ENCODE measurements at places on chromosomes 16 and 17.

- no peak for DNase-seq
Observed at GRCh38 chr17:33803199-33803685, 451.8 kb upstream of the CCL2 start.

DNA sequence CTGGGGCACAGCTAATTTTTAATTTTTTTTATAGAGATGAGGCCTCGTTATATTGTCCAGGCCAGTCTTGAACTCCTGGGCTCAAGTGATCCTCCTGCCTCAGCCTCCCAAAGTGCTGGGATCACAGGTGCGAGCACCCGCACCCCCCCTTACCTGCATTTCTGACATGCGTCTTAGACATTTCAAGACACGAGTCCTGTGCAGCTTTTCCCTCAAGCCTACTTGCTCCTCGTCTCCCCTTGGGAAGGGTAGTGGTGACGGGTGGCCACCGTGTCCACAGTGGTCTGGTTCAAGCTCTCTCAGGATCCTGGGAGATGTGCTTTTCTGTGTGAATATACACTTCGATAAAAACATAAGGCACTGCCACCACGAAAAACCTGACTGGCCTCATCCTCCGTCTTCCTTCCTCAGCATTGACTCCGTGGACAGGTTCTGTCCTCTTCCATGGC is 9.6 kb downstream of the CANT1 start:
- DNase-seq: no peak

DNA sequence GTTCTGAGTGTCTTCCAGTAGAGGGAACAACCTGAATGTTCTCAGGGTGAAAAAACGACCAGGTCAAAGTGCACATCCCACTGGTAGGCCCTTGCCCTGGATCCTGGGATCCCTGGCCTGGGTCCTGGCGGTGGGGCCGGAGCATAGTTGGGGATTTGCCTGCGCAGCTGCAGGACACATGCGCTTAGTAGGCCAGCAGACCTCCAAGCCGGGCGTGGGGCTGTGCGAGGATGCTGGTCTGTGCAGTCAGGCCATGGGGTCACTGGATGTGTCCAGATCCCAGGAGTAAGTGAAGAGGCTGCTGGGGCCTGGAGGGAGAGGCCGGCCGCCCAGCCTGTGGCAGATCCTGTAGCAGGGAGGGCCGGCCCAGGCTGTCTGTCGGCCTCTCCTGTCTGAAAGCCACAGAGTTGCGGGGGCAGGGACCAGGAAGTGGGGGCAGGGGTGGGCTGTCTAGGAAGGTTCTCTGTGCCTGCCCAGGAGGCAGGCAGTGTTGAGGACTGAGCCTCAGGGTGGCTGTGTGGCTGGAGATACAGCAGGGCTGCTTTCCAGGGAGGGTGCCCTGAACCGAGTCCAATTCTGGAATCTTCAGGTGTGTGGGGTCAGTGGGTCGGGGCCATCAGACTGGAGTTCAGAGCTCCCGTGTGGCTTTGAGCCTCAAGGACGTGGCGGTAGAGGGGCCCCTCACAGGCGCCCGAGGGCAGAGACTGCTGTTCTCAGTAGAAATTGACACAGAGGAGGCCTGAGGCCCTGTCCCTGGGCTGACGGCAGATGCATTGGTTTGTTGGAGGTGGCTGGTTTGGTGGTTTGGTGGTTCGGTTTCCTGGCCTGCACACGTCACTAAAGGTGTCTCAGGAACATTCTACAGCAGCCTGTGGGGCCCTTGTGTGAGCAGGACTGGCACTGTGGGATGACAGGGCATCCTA is 17.2 kb upstream of the NUDT16L1 start:
- DNase-seq: no peak

DNA sequence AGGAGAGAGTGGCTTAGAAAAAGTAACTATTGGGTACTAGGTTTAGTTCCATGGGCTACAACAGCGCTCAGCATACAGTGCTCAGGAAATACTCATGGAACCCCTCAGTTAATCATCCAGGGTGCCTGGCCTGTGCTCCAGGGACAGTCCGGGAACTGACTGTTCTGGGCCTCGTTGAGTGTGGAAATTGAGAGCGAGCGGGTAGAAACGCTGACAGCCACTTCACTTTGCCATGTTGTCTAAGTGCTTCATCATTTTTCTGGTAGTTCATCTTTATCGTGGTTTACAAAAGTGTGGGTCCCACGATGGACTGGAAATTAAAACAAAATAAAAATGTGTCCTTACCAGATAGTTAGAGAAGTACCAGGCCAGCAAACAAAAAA is 31.6 kb upstream of the DNAH17 start:
- DNase-seq: no peak

- DNase-seq: no peak
Observed at GRCh38 chr17:68792042-68792685, 163.0 kb downstream of the ABCA8 start.

- DNase-seq: no peak
Observed at GRCh38 chr16:79393127-79393526, 207.4 kb downstream of the MAF start.

DNA sequence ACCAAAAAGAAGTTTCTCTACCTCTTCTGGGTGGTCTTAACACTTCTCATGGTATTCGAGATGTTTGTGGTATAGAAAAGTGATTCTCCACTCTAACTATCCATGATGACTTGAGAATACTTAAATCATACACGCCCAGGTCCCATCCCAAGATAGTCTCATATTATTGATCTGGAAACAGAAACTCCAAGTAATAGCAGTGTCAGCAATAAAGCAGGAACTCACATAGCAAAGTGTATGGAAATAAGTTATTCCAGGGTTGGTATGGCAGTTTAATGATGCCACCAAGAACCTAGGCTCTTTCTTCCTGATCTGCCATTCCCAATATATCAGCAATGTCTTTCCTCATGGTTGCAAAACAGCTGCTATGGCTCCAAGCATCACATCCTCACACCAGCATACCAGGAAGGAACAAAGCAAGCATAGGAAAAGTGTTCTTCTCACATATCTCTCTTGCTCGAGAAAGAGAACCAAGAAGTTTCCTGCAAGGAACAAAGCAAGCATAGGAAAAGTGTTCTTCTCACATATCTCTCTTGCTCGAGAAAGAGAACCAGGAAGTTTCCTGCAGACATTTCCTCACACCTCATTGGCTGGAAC is 23.6 kb upstream of the TOX3 start:
- no peak for DNase-seq

DNA sequence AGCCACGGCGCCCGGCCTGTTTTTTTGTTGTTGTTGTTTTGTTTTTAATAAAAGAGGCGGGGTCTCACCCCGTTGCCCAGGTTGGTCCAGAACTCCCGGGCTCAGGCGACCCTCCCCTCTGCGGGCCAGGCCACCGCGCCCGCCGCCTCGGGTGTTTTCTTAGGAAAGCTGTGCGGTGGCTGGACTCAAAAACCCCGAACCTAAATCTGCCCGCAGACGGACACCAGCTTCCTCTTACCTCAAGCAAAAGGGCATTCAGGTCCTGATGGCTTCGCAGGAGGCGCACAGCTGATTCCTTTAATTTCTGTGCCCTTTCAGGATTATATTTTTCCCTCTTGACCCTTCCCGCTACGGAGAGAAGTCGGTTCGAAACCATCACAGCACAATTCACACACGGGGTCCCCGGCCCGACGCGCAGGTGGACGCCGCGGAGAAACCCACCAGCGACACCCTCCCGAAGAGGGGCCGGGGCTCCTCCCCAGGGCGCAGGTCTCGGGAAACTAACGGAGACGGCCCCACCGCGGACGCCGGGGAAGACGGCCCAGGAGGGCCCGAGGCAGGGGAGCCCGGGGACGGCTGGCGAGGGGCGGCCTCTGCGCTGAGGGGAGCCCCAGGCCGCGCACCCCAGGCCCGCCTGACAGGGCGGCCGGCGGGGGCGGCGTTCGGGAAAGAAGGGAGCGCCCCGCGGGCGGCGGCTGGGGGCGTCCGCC is 653 bp downstream of the FANCA start:
- no peak for DNase-seq

- no peak for DNase-seq
Observed at GRCh38 chr17:49858796-49859195, 10.9 kb upstream of the TAC4 start.

DNA sequence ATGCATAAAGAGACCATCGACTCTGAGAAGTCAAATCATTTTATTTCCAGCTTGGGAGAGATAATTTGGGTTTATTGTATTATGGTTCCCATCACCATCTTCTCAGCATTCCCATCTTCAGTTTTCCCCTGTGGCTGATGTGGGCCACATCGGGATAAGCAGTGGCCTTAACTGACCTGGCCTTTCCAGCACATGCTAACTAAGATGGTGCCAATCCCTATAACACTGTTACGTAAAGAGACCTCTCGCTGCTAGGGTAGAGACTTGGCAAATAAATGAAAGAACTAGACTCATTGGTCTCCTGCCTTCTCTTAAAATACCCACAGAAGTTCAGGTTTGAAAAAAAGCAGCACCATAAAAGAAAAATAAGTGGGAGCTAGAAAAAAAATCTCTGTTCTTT is 49.4 kb downstream of the VPS35L start:
- no peak for DNase-seq

DNA sequence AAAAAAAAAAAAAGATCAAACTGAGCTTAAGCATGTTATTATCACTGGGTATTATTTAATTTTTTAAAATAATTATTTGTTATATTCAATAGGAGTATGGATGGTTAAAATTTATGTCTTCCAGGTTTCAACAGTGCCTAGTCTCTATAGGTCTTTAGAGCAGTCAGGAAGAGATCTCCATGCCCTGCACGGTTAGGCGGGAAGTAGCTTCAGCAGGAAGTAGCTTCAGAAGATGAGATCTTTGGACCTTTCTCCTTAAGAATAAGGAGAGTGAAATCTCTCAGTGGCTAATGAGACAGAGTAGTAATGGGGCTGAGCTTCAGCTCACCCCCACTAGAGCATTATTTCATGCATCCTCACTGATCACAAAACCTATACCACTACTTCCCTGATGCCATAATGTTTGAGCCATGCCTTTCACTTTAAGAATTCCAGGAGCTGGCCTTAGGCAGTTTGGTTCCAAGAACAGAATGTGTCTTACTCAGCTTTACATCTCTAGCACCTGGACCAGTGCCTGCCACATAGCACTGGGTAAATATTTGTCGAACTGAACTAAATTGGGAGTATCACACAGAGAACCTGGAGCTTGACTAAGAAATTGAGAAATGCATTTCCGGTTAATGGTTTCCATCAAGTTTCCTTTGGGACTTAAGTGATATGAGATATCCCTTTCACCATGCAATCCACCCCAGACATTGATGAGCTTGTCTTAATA is 43.5 kb downstream of the SCPEP1 start:
- no peak for DNase-seq

DNA sequence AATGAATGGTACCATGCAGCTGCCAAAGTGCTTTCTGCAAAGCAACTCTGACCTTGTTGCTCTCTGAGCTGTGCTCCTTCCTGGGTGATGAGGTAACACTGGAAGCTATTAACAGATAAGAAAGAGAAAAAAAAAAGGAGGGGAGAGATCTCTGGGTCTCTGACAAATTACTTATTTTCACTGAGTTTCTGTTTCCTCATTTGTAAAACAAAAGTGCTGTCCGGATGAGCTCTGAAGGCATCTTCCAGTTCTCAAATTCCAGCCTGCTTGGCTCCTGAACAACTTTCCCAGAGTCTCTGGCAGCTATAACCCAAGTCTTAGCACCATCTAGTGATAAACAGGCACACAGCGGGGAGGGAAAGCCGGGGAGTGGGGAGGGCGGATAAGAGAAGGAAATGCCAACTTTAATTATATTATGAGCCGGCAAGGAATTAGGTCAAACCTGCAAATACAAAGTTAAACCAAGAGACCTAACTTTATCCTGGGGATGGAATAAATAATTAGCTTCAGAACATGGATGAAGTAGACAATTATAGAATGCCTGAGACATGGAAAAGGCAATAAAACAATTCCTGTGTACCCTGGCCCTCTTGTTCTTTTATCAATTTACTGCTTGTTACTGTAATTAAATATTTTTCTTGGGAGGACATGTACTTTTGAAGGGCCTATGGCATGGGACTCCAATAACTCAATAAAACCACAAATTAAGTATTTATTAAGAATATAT is 61.3 kb upstream of the KIFC3 start:
- no peak for DNase-seq

- no peak for DNase-seq
Observed at GRCh38 chr17:52536489-52536888, 378.0 kb upstream of the CA10 start.

GRCh38 chr17:62705156-62705777 is 77.8 kb downstream of the MRC2 start:
- no peak for DNase-seq

- DNase-seq: no peak
Observed at GRCh38 chr16:78577630-78578029, 478.2 kb downstream of the WWOX start.

- no peak for DNase-seq
Observed at GRCh38 chr16:66294507-66294906, 72.0 kb upstream of the CDH5 start.

DNA sequence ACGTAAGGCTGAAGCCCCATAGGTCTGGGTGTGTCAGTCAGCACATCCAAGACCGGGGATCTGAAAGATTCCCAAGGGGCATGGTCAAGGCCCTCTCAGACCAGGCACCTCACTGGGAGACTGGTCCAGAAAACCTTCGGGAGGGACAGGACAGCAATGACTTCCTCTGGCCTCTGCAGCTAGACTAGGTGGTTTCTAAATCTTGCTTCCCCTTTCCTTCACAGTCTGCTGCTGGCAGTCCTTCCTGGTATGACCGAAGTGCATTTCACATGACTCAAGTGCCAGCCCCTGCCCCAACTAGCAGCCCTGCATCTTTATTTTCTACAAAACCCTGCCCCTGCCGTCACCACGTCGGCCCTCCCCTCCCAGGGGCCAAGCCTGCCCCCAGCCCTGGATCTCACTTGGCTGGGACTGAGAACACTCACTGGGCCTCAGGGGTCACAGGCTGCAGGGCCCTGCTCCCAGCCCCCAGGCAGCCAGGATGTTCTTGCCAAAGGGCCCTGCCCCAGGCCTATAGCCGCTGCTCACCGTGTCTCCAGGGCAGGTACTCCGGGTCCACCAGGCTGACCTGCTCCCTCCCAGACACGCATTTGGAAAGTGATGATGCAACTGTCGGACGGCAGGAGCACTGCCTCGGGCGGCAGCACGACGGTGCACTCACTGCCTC is 18.3 kb downstream of the POLR3K start:
- no peak for DNase-seq

DNA sequence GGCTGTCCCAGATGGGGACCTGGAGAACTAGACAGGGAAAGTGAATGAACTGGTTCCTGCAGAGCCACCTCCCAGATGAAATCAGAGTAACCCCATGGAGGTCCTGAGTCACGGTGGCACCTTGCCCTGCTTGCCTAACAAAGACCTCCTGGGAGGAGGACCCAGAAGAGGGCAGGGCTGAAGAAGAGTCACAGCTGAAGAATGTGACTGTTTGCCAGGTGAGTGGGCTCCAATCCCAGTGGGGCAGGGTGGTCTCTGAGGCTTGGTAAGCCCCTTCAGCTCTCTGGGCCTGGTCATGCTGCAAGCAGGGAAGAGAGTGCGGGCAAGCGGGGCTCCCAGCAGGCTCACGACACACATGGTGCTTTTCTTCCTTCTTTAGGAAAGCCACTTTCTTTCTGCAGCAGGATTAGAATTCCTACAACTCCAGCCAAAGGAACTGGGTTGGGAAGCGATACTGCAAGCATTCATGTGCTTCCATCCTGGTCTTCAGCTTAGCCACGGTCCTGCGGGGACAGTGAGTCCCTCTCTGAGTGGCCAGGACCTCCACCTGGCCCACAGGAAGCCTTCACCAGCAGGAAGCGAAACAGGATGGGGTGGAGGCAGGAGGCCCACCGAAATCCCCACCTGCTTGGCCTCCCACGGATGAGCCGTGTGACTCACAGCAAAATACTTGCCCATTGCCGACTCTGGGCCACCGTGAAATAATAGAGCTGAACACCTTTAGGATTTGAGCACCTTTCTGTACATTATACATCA is 4.3 kb downstream of the C16orf74 start:
- DNase-seq: no peak
